T-helper 17 cell (primary cell): ENCODE measurements at places on chromosomes 4 and X. TPM values are rescaled to one million over a fixed set of nuclear protein-coding genes. Genes with fewer than 3 reads are reported as not detected.

NAT8L gene
- not detected for total RNA-seq

RTL5 gene
- 2.6 TPM for total RNA-seq

UPF3B gene
- 7.7 TPM for total RNA-seq

GAGE13 gene
- total RNA-seq = not detected

DNA sequence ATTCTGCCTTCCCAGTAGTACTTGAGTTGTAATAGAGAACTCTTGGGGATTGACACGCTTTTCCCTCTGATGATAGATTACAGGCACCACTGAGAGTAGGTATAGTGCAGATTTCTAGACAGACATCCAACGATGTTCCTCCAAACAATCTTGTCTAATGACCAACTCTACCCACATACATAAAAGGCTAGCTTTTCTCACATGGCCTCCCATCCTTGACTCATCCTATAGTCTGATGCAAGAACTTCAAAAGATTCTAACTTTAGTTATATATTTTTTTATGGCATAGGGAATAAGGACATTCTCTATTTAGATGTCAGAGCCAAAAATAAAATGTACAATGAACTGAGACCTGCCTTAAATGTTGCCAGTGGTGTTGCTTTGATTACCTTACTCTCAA is 60.9 kb downstream of the GLRA2 start:
- no peak for DNase-seq

DNA sequence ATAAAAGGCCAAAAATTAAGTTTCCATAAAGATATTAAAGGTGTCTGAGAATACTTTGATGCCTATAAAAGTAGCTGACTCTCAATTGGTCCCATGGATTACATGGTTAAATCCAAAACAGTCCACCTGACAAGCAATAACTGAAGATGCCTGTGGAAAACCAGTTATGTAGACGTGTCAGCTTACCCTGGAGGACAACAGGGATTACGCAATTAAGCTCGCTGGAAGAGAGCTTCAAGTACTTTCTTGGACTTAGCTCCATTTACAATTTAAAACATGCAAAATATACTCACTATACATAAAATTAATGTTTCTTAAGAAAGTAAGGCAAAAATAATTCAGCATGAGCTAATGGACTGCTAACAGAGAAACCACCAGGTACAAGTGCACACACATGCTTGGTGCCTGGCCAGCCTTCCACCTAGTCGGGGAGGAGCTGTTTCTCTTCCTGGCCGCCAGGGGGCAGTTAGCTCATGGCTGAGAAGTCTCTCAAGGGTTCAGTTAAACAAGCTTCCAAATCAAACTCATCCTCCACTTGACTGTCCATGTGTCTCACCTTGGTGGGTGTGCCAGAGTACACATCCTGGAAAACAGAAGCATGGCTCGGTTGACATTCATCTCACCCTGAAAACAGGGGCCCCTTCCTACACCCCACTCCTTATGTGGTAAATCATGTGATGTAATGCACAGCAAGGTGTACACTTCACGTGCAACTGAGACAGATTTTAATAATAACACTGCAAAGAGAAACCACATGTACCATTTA is 9.2 kb upstream of the FAM53A start:
- DNase-seq = peak; percentile 71

GRCh38 chr4:165450871-165451270 is 72.1 kb downstream of the CPE start:
- DNase-seq = no peak

GRCh38 chr4:5220028-5220427 is 168.7 kb downstream of the STK32B start:
- no peak for DNase-seq

GRCh38 chr4:172207886-172208285 is 394.7 kb downstream of the GALNTL6 start:
- no peak for DNase-seq

- DNase-seq = no peak
These were observed 37.6 kb downstream of the SRPX2 start for GRCh38 chrX:100681599-100681998.

DNA sequence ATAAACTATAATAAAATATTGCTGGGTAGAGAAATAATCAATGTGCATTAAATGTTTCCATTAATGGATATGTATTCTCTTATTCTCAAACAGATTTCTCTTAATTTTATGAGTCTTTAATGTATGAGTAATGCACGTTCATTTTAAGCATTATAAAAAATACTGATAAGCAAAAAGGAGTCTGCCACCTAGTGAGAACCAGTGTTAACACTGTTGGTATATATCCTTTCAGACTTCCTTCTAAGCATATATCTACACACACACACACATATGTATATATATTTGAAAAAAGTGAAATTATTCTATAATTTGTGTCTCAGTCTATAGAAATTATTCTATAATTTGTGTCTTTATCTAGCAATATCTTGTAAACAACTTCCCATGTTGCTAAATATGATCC is 49.9 kb upstream of the MTMR1 start:
- DNase-seq = no peak

DNA sequence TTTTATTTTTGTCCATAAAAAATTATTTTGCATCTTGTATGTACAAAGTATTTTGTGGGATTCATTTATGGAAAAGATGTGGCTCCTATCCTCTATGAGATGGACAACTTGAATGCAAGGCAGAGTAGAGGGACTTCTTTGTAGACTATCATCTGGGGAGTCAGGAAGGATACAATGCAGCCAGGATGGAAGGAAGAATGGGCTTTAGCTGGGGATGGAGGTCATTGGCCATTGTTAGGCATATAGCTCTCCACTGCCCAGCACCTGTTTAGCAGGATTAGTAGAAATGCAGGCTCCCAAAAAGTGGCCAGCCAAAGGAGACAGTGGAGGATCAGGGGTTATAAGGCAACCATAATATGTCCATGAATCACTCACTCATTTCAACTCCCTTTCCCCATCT is 5.1 kb upstream of the TLL1 start:
- DNase-seq = no peak

DNA sequence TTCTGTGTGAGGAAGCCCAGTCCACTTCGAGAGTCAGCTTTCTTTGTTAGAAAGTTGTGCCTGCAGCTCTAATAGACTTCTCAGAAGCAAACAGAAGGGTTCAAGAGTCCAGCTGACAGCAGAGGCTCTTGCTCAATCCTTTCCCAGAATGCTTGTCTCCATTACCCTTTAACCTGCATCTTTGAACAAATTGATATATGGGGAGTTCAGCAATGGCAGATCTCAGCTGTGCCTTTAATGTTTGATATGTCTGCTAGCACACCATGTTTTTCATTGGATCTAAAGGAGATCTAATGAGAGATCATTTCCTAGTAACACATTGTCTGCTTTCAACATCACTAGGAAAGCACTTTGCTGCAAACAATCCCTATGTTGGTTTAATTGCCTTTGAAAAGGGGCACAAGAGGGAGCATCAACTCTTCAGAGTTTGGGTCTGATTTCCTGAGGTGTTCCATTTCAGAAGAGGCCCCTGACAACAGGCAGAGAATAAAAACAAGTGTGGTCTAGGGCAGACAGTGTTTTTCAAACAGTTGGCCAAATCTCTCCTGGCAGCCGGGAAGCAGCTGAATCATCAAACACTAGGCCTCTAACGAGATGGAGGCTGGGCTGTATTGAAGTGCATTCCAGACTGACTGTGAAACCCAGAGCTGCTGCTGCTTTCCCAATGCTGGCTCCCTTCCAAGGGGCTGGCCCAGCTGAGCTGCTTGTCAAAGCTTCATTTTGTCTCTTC is 55.5 kb downstream of the LUZP4 start:
- no peak for DNase-seq

DNA sequence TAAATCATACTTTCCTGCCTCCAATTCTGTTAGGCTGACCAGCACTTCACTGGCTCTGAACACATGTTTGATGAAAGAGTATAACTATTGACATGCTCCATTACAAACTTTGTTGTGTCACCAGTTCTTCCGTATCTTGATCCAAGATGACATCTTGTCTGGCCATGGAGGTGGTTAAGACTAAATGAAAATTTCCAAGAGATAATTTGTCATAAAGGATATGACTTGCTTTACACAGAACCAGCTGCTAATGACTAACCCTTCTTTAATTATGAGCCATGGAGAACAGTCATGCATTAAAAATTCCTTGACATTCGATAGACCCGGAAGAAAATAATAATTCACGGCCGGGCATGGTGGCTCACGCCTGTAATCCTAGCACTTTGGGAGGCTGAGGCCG is 17.7 kb upstream of the N4BP2 start:
- DNase-seq = no peak

DNA sequence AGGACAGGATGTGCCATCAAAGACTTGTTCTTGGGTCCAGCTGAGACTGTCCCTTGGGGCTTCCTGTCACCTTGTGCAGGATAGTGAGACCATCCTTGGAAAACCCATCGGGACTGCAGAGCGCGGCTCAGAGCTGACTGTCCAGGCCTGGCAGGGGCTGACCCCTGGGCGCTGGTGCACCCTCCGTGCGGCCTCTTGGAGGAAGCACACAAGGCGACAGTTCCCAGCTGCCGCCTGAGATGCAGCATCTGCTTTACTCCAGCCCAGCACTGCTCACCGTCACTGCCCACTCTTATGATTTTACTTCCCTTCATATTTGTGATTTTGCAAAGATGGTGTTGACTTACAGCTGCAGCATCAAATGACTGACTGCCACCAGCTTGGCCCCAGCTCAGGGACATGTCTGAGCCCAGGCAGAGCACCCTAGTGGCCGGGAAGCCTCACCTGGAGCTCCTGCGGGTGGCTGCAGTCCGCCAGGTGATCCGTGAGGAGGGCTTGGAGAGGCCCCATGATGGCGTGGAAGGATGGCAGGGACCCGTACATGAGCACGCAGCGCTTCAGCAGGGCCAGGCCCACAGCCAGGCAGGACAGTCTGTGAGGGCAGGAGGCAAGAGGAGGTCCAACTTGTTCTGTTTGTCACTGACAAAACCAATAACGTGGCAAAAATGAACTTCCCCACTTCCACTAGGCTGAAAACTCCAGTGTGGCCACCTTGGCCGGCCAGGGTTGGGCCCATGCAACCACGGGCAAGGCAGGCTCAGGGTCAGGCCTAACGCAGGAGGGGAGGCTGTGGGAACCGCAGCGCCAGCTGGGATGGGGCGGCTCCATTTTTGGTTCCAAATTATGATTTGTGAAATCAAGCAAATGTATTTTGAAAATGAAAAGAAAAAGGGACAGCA is 21.8 kb downstream of the NOP14 start:
- no peak for DNase-seq

- DNase-seq = no peak
These were observed 111.6 kb upstream of the USP9X start for GRCh38 chrX:40973619-40974018.

DNA sequence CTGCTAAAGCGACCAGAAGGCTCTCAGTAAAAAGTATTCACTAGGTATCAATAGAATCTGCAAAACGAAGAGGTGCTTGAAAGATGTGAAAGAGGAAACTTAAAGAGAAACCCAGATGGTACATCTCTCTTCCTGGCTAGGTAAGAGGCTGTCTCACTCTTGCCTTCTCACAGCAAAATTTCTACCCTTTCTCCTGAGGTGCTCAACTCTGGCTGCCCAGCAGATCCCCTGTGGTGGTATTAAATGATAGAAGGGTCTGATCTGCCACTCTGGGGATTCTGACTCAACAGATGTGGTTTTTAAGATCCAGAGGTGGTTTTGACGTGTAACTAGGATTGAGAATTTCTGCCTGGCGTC is 14.9 kb upstream of the TSPAN5 start:
- no peak for DNase-seq
